Epithelial cell of alveolus of lung (primary cell): ENCODE measurements at places on chromosomes 6 and 20. TPM values are rescaled to one million over a fixed set of nuclear protein-coding genes. Genes with fewer than 3 reads are reported as not detected.

Gene EDN1
- 0.24 and 3.4 TPM in 2 replicates for total RNA-seq

Gene CPNE5
- 0.26 TPM in 1 of 2 replicates, not detected in the other for total RNA-seq

Gene RCAN2
- total RNA-seq = 5.3 and 5.9 TPM in 2 replicates

Gene TFAP2A
- under 0.01 TPM in 1 of 2 replicates, not detected in the other for total RNA-seq

Gene TCP11
- total RNA-seq = not detected in 2 replicates

Gene OR2J3
- total RNA-seq = not detected in 2 replicates

Gene PKIG
- total RNA-seq = 65.7 and 68.3 TPM in 2 replicates

Gene DLL1
- total RNA-seq = 0.65 and 5.9 TPM in 2 replicates

Gene PACRG
- not detected in 2 replicates for total RNA-seq

Gene BTNL2
- not detected in 2 replicates for total RNA-seq

Gene XKR7
- not detected in 2 replicates for total RNA-seq

Gene RSPH9
- total RNA-seq = 0.24 and 0.78 TPM in 2 replicates

Gene SIRPD
- total RNA-seq = not detected in 2 replicates

Gene SLC35D3
- 0.08 TPM in 1 of 2 replicates, not detected in the other for total RNA-seq

Gene RSPH4A
- 0.40 TPM in 1 of 2 replicates, not detected in the other for total RNA-seq

Gene COL21A1
- 1.0 and 9.6 TPM in 2 replicates for total RNA-seq

Gene WFDC2
- total RNA-seq = 0.26 TPM in 1 of 2 replicates, not detected in the other

Gene DSE
- 43.0 and 64.6 TPM in 2 replicates for total RNA-seq

Gene ADGRG6
- 12.7 and 13.4 TPM in 2 replicates for total RNA-seq

Gene ABHD16B
- total RNA-seq = not detected in 2 replicates

Gene TBX18
- total RNA-seq = 2.7 and 7.0 TPM in 2 replicates

Gene SYNGAP1
- total RNA-seq = 3.5 and 13.7 TPM in 2 replicates

Gene KCNK17
- not detected in 2 replicates for total RNA-seq

Gene FAM83C
- not detected in 2 replicates for total RNA-seq

Gene GLP1R
- not detected in 2 replicates for total RNA-seq

Gene COX4I2
- not detected in 2 replicates for total RNA-seq

Gene CPXM1
- 3.0 and 11.1 TPM in 2 replicates for total RNA-seq

Gene CDSN
- total RNA-seq = 0.13 TPM in 1 of 2 replicates, not detected in the other

Gene BMP2
- total RNA-seq = 11.2 and 22.0 TPM in 2 replicates

Gene HSPA12B
- total RNA-seq = 0.13 and 0.88 TPM in 2 replicates

Gene ADGRF4
- 0.91 TPM in 1 of 2 replicates, not detected in the other for total RNA-seq

Gene ZSWIM3
- total RNA-seq = 4.1 and 4.2 TPM in 2 replicates

Gene OR2B6
- not detected in 2 replicates for total RNA-seq

Gene MLN
- not detected in 2 replicates for total RNA-seq

Gene TNFRSF6B
- total RNA-seq = 3.6 and 144 TPM in 2 replicates

Gene SEMG1
- not detected in 2 replicates for total RNA-seq

Gene AGER
- 0.65 and 7.7 TPM in 2 replicates for total RNA-seq

Gene PKIB
- total RNA-seq = 1.9 and 2.6 TPM in 2 replicates

Gene DDO
- total RNA-seq = 0.08 and 0.65 TPM in 2 replicates

Gene CAP2
- 1.2 and 7.5 TPM in 2 replicates for total RNA-seq

Gene TOMM6
- total RNA-seq = 168 and 177 TPM in 2 replicates

Gene GFOD1
- 2.6 and 2.8 TPM in 2 replicates for total RNA-seq

Gene BHLHE23
- not detected in 2 replicates for total RNA-seq

Gene KHDC1L
- not detected in 2 replicates for total RNA-seq

Gene HUS1B
- 0.40 and 0.91 TPM in 2 replicates for total RNA-seq

Gene ZNF334
- 1.8 and 4.6 TPM in 2 replicates for total RNA-seq

Gene FNDC11
- total RNA-seq = 0.78 TPM in 1 of 2 replicates, not detected in the other

Gene TMC2
- not detected in 2 replicates for total RNA-seq

Gene GABRR1
- total RNA-seq = not detected in 2 replicates

Gene SLC17A3
- not detected in 2 replicates for total RNA-seq

Gene HLA-C
- 494 and 516 TPM in 2 replicates for total RNA-seq

Gene SCRT2
- total RNA-seq = not detected in 2 replicates

Gene PTCRA
- not detected in 2 replicates for total RNA-seq

Gene METTL24
- not detected in 2 replicates for total RNA-seq

Gene ASF1A
- total RNA-seq = 18.6 and 31.1 TPM in 2 replicates

Gene CASS4
- total RNA-seq = 0.78 and 3.5 TPM in 2 replicates

Gene MUC22
- not detected in 2 replicates for total RNA-seq
